ENCODE measurements at places on chromosomes 7 and 10.

- DNase-seq, result no peak
Measured at GRCh38 chr7:10537764-10538163, 435.9 kb upstream of the PHF14 start.

GRCh38 chr10:126993208-126993607 lies 88.0 kb downstream of the DOCK1 start:
- no peak for DNase-seq

- DNase-seq, result peak; percentile 89
Measured at GRCh38 chr7:123633553-123633952, 22.1 kb upstream of the LMOD2 start.

DNA sequence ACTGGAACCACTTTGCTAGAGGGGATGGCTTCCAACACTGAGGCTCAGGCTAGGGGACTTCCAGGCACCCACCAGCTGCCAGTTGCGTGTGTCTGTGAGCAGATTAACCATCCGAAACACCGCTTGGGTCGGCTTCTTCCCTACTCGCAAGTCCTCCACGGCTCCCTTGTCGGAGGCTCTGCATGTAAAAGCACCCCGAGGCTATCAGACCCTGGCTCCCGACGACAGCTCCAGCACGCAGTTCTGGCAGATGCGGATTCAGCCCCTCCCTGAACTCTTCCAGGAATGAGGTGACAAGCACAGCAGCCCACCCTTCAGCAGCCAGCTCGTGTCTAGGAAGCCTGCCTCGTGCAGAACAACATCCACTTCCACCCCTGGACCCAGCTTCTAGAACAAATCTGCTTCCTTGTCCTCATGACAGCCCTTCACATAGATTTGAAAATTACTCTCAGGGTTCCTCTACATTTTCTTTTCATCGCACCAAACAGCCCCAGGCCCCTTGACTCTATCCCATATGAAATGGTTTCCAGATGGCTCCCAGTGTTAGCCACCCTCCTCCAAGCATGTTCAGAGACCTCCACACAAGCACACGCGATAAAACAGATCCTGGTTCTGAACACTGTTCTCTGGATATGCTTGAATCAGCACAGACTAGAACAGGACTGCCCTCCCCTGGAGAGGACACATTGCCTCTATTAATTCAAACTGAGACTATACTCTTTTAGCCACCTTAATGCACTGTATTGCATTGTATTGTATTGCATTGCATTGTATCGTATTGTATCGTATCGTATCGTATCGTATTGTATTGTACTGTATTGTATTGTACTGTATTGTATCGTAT lies 44.6 kb downstream of the SLIT1 start:
- DNase-seq, result no peak

- DNase-seq, result no peak
Measured at GRCh38 chr7:124349443-124349842, 316.6 kb upstream of the TMEM229A start.
